ENCODE measurements at places on chromosomes 13 and 19.

DNA sequence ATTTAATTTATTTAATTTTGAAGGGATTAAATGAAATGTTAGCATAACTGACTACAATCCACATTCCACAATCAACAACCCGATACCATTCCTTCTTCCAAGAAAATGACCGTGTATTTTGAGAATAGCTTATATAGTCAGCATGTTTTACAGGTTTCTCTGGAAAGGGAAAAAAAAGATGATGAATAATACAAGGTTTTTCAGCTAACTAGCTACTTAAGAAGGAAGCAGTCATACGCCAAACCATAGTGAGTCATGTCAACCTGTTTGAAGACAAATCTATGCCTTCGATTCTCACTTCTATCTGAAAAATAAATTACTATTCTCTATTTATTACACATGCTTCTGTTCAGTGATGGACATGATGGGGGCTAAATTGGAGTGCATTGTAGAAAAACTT is 258.6 kb downstream of the EFNB2 start:
- DNase-seq = no peak

DNA sequence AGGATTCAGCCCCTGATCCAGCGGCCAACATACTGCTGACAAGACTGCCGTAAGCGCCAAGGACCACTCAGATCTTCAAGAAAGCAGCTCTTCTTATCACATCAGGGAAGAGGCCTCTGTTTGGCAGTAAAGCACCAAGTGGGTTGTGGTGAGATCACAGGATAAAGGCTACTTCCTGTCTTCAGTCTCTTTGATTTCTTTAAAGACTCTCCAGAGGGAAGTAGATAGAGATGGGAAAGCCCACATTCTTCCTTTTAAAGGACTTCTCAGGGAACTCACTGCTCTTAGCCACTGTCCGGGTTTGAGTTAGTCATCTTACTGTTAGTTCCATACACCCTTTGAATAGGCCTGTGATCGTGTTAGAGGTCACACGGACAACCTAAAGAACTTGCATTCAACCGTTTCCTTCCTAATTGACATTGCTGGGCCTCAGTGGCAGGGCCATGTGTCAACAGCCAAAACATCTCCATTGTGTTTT is 47.2 kb upstream of the POMP start:
- DNase-seq = no peak

- DNase-seq = no peak
These were observed 21.7 kb upstream of the TFDP1 start for GRCh38 chr13:113562844-113563243.

DNA sequence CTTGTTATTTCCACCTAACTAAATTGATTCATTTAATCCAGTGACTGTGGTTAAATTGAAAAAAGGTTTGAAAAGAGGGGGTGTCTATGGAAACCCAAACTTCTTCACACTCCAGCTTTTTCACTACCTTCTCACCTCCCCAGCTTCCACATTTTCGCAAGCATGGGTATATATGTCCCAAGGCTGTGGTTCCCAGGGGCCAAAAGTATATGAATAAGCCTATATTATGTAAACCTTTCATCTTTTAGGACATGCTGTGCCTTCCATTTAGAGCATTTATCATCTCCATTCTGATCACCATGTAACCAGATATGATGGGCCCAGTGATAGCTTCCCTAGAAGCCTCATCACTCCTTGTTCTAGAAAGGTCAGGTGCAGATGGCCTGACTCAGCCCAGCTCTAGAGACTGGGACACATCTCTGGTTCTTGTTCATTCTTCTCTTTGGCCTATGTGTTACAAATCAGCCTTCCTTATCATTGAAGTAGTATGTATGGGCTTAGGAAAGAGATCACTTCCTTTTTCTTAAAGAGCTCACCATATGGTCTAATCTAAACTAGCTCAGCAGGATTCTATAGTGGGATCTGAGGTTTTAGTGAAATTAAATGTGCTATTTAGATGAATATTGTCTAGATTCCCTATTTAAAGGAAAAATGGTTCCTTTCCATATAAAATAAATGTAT is 19.5 kb upstream of the ARL11 start:
- no peak for DNase-seq

DNA sequence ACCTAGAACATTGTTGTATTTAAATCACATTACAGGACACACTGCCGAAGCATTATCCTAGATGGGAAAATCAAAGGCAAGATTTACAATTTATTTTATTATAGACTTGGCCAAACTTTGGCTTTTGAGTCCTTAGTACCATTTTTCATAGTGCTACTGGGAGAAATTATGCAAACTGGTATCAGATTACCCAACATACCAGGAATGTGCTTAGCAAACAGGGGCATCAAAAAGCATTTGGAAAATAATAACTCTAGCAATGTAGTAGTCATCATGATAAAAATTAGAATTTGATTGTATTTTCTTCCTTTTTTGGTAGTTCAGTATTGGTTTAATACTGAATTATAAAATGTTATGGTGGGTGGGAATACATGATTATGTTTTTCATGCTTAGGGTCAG is 34.0 kb downstream of the GPC6 start:
- no peak for DNase-seq

GRCh38 chr13:48148454-48148853 is 53.5 kb upstream of the MED4 start:
- DNase-seq = no peak

DNA sequence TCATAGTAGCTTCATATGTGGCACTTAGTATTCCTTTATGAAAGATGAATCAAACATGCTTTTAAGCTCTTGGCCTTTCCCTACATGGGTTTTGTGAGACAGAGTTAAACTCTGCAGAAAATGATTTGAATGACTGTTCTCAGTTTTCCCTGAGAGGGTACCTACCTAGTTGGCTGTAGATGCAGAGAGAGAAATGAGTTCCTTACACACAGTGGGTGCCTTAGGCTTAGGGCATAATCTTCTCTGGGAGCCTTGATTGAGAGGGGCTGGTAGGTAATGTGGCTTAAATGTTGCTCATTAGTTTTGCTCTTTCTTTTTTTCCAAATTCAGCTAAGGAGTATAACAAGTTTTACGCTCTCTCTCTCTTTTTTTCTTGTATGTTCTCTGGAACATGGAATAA is 3.0 kb downstream of the URI1 start:
- DNase-seq = no peak

DNA sequence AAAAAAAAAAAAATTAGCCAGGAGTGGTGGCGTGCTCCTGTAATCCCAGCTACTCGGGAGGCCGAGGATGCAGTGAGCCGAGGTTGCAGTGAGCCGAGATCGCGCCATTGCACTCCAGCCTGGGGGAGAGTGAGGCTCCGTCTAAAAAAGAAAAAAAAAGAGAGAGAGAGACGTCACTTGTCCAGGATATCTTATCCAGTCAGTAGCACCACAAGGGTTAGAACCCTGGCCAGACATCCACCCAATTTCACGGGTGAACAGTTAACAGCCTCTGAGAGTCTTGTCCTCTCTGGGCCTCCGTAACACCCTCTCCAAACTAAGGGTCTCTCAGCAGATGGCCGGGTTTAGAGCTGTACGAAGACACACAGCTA is 917 bp upstream of the CLPTM1 start:
- no peak for DNase-seq

GRCh38 chr13:26377038-26377437 is 123.1 kb downstream of the CDK8 start:
- DNase-seq = no peak

- DNase-seq = no peak
These were observed 480.3 kb downstream of the LIG4 start for GRCh38 chr13:107734891-107735625.

DNA sequence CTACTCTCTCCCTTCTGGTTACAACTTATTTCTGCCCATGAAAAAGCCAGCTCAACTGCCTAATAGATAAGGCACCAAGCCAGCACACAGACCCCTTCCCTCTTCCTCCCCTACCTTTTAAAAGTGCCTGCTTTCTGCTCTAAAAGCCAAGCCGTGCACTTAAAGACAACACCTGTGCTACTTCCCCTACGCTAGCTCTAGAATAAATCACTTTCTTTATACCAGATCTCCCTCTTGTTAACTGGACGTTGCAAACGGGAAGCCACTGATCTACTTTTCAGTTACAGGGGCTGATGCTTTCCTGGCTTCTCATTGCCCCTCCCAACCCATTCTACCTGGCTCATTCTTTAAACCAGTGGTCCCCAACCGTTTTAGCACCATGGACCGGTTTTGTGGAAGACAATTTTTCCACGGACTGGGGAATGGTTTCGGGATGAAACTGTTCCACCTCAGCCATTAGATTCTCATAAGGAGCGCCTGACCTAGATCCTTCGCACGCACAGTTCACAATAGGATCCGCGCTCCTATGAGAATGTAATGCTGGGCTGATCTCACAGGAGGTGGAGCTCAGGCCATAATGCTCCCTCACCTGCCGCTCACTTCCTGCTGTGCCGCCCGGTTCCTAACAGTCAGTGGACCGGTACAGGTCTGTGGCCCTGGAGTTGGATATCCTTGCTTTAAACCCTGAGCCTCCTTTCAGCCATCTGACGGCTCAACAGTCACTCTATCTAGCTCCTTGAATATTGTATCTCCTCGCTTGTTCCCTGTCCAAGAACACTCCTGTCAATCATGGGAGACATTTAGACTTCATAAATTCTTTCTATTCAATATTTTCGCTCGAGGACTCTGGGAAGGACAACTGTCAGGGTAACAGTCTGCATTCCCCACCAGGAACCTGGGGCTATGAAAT is 841 bp upstream of the ZNF223 start:
- peak; percentile 20 for DNase-seq

- peak; percentile 46 for DNase-seq
These were observed 697 bp downstream of the FCGRT start for GRCh38 chr19:49512970-49513745.

DNA sequence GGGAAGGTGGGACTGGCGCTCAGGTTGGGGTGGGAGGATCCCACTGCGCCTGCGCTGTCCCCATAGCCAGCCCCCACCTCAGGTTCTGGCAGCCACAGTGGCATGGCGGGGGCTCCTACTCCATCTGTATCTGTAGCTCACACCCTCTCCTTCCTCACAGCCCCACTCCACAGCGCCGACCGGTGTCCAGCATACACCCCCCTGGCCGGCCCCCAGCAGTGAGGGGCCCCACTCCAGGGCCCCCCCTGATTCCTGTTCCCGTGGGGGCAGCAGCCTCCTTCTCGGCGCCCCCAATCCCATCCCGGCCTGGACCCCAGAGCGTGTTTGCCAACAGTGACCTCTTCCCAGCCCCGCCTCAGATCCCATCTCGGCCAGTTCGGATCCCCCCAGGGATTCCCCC is 6.0 kb downstream of the TMED1 start:
- no peak for DNase-seq

GRCh38 chr19:40241809-40242384 is 15.4 kb upstream of the CCNP start:
- no peak for DNase-seq

- DNase-seq = no peak
These were observed 245.1 kb downstream of the LMO7 start for GRCh38 chr13:75881109-75881775.

DNA sequence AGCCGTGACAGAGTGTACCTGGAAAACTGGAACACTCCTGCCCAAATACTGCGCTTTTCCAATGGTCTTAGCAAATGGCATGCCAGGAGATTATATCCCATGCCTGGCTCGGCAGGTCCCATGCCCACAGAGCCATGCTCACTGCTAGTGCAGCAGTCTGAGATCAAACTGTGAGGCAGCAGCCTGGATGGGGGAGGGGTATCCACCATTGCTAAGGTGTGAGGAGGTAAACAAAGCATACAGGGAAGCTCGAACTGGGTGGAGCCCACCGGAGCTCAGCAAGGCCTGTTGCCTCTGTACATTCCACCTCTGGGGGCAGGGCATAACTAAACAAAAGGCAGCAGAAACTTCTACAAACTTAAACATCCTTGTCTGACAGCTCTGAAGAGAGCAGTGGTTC is 10.5 kb downstream of the CYP2A13 start:
- DNase-seq = no peak

DNA sequence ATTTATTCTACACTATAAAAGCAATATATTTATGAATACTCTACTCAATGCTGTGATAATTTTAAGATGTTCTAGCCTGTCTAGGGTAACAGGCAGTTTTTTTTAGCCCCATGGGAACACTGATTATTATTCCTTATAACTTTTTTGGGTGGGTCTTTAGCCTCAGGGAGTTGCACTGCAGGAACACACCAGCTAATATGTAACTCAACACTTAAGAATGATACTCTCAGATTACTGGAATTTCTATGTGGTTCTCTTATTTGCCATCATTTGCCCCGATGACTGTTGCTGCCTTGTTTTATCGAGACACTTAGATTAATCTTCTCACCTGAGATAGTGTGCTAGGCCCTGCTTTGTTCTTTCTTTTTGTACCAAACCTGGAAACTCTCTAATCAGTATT is 396.9 kb upstream of the SLITRK1 start:
- no peak for DNase-seq

DNA sequence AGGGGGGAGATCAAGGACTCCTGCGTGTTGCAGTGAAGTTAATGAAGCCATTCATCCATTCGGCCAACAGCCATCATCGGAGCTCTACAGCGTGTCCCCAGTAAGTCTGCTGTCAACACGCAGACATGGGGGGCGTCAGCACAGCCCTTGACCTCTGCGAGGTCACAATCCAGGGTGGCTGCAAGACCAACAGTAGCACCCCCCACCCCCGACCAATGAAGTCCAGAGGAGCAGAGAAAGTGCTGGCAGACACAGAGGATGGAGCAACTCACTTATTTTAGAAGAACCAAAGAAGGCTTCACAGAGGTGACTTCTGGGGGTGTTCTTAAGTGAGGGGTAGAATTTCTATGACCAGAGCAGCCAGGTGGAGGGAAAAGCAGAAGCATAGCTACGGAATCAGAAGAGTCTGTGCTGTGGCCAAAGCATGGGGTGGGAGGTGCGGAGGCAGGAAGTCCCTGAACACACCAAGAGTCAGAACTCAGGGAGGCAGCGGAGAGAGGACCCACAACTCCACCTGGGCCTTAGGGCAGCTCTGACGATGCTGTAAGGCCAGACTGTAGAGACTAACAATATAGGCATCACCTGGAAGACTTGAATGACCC is 185.4 kb downstream of the FOXO1 start:
- DNase-seq = no peak

DNA sequence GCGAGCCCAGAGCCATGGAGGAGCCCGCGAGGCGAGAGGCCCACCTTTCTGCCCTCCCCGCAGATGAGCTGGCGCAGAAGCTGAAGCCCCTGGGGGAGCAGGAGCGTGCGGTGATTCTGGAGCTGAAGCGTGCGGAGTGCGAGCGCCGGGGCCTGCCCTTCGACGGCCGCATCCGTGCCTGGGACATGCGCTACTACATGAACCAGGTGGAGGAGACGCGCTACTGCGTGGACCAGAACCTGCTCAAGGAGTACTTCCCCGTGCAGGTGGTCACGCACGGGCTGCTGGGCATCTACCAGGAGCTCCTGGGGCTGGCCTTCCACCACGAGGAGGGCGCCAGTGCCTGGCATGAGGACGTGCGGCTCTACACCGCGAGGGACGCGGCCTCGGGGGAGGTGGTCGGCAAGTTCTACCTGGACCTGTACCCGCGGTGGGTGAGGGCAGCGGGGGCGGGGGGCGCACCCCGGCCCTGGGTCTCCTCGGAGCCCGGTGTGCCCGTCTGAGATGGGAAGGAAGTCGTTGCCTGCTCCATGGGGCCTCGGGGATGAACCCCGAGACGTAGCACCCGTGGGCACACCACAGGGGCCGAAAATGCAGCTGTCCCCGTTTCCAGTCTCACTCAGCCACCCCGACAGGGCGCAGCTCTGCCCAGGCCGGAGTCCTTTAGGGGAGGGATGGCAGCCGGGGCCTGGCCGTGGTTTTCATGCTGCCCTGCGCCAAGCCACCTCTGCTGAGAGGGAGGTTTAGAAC is 12.1 kb upstream of the ZNF554 start:
- DNase-seq = no peak

- no peak for DNase-seq
These were observed 37.2 kb downstream of the ZC3H13 start for GRCh38 chr13:46015366-46015765.

- DNase-seq = peak; percentile 44
These were observed 1.2 kb downstream of the LONP1 start for GRCh38 chr19:5718579-5719273.

Measured in stimulated activated CD4-positive, alpha-beta T cell treated with anti-CD3 and anti-CD28 coated beads, Interleukin-12 subunit alpha, Interleukin-12 subunit beta, amount 100 ng/mL, for 4 hours (primary cell).